ENCODE measurements at places on chromosomes 6 and 20.

GRCh38 chr6:65229825-65230224 is 477.2 kb downstream of the EYS start:
- DNase-seq = no peak

- DNase-seq = no peak
Observed at GRCh38 chr6:71287926-71288227, 734 bp upstream of the OGFRL1 start.

DNA sequence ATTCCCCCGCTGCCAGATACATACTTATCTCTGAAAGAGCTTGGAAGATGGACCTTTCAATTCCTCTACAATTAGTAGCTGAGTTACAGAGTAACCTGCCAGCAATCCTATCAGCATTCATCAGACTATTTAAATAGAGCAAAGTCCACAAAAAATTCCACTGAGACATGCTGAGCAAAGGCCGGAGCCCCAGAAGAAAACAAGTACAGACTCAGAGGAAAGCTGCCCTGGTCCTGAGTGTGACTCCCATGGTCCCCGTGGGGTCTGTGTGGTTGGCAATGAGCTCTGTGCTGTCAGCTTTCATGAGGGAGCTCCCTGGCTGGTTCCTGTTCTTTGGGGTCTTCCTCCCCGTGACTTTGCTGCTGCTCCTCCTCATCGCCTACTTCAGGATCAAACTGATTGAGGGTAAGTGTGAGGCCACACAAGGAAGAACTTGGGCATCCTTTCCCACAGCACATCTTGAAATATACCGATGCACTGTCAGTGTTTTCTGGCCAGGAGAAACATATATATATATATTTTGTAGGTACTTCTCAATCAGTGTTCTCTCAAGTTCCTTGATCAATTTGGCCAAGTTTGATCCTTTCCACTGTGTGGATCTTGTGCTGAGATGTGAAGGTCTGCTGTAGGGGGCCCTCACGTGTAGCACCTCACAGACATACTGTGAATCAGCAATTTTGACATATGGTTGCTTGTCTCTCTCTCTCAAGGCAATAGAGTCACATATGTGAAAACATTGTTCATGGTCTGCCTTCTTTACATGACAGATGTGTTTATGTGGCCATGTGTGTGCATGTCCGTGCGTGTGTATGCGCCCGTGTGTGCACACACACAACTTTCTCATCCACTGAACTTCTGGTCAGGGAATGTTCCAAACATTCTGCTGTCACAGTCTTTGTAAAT is at the start of gene SMLR1:
TSS of gene SMLR1 (plus strand) at position 160 of the 903 bp plus-strand sequence. CDS start at position 168, 8 bp downstream.
- DNase-seq = no peak

- peak; percentile 49 for DNase-seq
Observed at GRCh38 chr20:36950414-36951197, 902 bp downstream of the SAMHD1 start.

GRCh38 chr20:35952480-35953386 is 1.6 kb downstream of the SCAND1 start:
- DNase-seq = no peak

DNA sequence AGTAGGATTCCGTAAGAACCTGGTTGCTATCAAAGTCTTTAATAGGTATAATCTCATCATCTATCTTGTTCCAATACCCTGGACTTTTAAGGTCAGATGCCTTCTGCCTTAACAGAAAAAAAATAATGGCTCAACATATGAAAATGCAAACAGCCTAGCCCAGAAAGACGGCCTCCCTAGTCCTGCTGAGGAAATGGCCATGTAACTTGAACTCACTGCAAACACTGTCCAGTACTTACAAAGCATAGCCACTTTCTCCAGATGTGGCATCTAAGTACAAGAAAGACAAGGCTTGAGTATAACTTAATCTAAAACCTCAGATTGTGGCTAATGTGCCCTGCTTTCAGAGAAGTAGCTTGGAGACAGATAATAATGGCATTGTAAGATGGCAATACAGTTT is 26.5 kb downstream of the FASTKD5 start:
- DNase-seq = no peak

GRCh38 chr6:143333749-143334520 is 116.6 kb downstream of the ADAT2 start:
- DNase-seq = no peak

- no peak for DNase-seq
Observed at GRCh38 chr20:50548396-50548795, 38.2 kb downstream of the PTPN1 start.

DNA sequence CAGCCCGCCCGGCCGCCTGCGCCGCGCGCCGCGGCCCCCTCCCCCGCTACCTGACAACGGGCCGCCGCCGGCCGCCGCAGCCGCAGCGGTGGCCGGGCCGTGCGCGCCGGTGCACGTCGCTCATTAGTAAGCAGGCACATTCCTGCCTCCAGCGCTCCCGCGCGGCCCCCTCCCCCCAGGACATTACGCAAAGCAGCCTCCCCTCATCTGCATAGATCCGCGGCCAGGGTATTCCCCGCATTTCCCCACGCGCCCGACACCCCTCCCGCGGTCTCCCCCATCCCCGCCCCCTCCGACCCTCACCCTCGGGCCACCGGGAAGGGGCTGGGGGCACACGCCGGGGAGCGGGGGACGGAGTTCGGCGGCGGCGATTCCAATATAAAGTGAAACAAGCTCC is at the start of gene HIVEP2:
TSS of gene HIVEP2 (minus strand) at position 128 of the 397 bp plus-strand sequence. CDS start 170,438 bp downstream, outside the sequence.
- DNase-seq = peak; percentile 77

DNA sequence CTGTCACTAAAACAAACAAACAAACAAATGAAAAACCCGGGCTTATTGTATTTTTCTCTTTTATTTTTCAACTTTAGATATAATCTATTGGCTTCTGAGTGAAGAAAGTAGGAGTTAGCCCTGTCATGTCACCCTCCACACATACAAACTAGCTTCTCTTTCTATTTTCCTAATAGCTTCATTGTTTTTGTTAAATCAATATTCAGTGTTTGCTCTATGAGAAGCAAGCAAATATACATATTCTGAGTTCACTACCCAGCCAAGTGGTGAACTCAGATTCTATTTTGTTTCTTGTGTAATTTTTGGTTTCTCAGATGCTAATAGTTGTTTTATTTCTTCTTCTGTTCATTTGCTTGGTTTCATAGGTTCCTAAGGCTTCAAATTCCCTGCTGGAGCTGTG is 66.4 kb downstream of the SNRNP48 start:
- DNase-seq = no peak

DNA sequence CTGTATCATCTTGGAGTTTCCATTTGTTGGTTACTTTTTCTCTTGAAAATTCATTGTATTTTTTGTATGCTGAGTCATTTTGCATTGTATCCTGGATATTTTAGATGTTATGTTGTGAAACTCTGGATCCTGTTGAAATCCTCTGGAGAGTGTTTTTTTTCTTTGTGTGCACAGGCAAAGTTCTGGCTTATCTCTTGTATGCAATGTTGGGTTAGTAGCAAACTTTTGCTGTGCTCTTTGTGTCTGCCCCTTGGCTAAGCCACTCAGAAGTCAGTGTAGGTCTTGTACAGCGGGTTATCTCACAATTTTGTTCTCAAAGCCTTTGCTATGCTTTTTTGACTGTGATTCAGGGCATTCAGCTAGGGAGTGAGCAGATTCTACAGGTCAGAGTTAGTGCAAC is 29.1 kb upstream of the LMBRD1 start:
- DNase-seq = no peak

DNA sequence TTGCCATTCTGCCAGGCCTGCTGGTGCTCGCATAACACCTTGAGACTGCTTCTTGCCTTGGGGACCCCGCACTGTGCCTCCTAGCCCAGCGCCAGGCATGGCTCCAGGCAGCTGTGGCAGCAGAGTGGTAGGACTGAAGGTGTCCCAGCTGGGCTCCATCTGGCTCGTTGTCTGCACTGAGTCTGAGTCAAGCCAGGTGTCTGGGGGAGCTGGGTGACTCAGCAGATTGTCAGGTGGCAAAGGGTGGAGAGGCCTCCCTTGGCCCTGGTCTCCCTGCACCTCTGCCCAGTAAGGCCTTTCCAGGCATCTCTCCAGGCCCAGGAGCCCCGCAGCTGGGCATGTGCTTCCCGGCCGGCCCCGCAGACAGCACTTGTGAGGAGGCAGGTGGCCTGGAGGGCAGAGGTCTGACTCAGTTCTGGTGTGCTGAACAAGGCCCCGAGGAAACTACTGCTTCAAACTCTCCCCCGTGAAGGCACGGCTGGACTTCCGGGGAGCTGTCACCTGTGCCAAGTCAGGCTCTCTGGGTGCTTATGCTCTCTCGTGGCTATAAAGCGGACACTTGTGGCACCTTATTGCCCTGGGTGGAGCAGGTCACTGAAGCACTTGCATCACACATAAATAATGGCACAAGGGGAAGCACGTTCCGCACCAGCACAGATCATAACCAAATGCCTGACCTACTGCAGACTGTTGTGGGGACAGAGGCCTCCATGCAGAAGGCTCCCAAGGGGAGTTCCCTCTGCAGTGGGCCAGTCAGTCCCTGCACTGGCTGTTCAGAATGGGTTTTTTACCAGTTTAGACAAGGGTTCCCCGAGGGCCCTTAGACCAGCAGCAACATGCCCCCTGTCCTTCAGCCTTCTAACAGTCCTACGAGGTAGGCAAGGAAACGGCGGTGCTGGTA is 27.5 kb downstream of the FOXC1 start:
- no peak for DNase-seq

- no peak for DNase-seq
Observed at GRCh38 chr6:160810238-160810637, 108.2 kb downstream of the PLG start.

GRCh38 chr20:31894980-31895675 is 24.7 kb downstream of the TTLL9 start:
- DNase-seq = peak; percentile 29

DNA sequence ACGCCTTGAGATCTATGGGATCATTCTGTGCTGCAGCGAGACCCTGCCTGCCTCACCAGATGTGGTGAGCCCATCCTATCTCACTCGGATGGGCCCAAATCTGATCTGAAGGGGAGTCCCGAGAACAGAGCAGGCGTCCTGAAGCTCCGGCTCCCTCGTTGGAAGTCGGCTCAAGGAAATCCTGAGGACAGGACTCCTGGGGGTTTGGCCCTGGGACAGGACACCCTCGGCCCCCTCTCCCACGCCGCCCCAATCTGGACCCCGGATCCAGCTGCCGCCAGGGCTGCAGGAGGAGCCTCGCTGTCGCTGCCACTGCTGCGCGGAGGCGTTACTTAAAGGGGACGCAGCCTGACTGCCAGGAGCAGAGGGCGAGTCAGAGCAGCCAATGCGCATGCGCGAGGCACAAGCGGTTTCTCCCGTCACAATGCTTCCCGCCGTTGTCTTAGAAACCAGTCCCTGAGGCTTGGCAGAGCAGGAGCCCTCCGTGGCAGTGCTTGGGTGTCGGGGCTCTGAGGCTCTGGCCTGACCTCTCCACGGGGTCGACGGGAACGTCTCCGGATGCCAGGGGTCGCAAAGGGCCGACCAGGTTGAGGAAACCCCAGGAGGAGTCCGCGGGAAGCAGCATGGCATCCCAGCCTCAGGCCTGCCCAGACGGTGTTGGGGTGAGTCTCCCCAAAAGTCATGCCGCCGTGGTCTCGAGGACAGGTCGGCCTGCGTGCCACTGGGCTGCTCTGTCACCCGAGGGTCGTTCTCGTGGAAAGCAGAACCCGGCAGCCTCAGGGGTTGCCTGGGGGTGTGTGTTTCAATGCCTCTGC is 1567.8 kb upstream of the DEFB115 start:
- no peak for DNase-seq

- DNase-seq = no peak
Observed at GRCh38 chr20:62148908-62149314, 5.3 kb downstream of the SS18L1 start.

DNA sequence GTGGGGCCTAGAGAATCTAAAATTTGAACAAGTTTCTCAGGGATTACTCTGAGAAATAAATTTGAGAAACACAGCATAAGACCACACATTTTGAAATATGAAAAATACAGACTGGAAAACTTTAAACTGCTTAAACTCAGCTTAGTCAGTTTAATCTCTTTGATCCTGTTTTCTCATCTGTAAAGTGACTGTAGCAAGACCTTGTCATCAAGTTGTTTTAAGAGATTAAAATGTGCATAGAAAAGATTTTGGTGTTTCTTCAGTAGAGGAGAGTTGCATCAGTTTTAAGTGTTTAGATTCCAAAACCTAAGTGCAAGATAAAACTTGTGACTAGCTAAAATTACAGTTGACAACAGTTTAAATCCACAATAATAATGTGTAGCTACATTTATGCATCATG is 8.1 kb upstream of the BCKDHB start:
- no peak for DNase-seq

GRCh38 chr20:42158272-42158671 is 540.1 kb upstream of the CHD6 start:
- DNase-seq = no peak

GRCh38 chr6:25326960-25327359 is 47.8 kb downstream of the CARMIL1 start:
- DNase-seq = no peak

DNA sequence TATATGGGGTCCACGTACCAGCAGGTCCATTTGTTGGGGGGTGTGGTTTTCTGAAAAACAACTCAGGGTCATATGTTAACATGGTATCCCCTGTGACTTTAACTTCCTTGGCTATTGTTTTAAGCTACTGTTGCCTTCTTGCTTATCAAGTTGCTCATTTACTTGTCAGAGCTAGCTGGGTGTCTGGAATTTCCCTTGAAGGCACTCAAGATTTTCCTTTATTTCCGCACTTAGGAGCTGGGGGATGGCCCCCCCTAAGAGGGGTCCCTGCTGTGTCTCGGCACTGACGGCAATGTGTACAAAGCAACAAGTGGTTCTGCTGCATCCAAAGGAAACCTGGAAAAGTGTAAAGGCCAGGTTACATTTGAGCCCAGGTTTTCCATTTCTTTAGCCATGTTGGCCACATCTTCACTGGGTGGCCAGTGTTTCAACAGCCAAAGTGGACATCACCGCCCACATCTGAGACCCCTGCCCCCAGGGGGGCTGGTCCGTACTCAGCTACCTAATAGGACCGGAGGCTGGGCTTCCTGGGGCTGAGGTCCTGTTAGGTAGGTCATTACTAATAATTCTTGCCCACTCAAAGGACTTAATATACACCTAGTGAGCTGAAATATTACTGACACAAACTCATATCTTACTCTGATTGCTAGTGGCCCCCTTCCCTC is 24.8 kb upstream of the SYNDIG1 start:
- DNase-seq = no peak

- DNase-seq = no peak
Observed at GRCh38 chr20:57688864-57689263, 21.0 kb downstream of the PMEPA1 start.

DNA sequence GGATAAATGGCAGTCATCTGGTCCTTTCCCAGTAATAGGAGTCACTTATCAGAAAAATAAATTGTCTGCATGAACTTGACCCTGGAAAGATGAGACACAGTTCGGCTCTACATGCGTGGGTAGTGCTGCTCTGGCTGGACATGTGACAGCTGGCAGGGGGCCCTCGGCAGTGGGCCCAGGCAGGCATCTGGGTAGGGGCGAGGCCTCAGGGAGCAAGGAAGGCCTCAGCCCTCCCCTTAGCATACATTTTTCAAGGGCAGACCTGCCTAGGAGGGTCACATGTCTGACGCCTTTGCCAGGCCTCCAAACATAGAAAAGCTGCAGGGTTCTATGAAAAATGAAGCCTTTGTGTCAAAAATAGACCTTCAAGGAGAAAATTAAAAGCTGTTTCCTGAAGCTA is 12.8 kb upstream of the ILRUN start:
- no peak for DNase-seq

- no peak for DNase-seq
Observed at GRCh38 chr20:49907405-49908257, 7.7 kb downstream of the SPATA2 start.

Data from CD4-positive, alpha-beta T cell treated with Interleukin-2 at 100 ng/mL for 4 hours (primary cell).